ENCODE measurements at places on chromosomes 2 and 18. TPM values are rescaled to one million over a fixed set of nuclear protein-coding genes. Genes with fewer than 3 reads are reported as not detected.
A peak's percentile ranks its signal among the peaks of the same experiment; 100 is the strongest.

- DNase-seq: no peak
These were observed 653.4 kb upstream of the FSHR start for GRCh38 chr2:49807689-49808088.

DNA sequence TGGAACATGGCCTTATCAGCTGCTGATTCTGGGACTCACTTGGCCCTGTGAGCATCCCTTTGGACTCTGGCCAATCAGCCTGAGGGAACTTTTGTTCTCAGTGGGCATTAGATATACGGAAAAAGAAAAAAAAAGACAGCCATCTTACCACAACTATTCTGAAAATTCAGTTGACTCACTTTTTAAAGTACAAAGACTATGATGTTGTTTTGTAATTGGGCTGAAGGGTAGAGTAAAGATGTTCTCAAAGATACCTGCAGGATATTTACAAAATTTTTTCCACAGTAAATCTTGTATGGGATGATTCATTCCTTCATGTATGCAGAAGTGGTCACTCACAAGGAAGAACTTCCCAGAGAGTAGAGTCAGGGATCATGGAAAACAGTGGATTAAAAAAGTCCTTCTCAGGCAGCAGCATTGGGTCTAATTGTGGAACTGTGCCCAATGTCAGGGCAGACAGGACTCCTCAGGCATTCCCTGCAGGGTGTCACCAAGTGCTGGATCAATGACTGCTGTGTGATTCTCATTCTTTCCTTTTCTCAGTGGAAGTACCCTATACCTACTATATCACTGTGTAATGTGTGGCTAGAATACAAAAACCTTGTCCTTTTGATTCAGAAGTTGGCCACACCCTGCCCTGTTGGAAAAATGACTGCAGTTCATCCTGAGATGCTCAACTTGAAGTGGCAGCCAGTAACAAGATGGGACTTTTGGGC lies 35.4 kb downstream of the SULT1C4 start:
- DNase-seq: peak; percentile 87

DTNA gene
- 32.9 TPM for total RNA-seq

- no peak for DNase-seq
These were observed 127.6 kb downstream of the ALPK2 start for GRCh38 chr18:58501066-58501896.

GRCh38 chr2:236744281-236744705 lies 174.7 kb downstream of the ACKR3 start:
- DNase-seq: peak; percentile 99

DNA sequence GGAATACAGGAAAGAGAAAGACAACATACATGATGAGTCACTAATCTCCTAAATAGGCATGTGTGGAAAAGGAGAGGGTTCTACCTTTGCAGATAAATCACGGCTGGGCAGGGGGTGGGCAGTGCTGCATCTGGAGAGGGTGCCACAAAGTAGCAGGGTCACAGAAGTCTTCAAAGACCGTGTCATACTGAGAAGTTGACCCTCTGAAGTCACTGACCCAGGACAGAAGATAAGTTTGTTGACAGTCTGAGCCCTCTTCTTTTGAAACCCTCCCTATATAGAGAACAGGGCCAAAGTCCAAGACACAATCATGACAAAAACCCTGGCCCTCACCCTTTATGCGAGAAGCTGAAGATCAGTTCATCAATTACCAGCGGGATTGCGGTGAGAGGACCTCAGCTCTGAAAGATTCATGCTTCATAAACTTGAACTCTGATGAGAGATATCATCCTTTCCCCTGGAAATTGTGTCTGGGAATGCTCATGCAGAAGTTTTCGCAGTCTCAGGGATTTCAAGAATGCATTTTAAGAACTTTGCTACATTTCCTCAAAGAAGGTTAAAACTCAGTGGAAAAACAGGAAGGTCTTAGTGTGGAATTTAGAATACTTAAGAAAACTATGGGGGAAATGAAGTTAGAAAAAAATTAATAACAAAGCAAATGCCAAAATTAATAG lies 129.5 kb downstream of the FAM124B start:
- DNase-seq: no peak

DNA sequence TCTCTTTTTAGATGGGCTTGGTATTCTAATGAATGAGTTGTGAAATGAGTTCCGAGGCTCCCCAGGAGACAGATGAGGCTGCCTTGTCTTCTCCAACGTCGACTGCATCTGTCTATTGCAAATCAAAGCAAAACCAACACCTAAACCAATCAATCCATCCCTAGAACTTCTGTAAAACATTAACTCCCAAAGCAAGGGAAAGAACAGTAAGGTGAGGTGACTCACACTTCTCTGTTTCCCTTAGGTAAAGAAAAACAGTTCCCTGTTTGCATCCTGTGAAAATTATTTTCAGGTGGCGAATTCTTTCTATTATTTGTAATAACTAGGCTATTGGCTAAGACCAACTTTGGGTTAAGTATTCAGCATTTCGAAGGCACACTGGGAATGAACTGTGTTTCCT lies 249.4 kb downstream of the EPHA4 start:
- DNase-seq: no peak

DNA sequence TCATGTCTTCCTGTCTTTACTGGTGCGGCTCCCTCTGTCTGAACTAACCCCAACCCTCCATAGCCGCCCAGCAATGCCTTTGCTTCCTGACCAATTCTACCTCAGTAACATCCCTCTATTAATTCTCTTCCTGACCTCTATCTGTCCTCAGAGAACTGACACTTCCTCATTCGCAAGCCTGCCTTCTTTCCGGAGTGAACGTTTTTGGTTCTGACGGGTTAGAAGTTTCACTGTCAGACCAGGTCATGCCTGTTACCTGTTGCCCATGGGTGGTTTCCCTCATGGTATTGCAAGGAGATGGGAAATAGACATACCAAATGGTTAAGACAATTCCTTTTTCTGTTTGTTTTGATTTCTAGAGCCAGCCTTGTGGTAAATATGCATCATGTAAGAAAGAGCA lies 453.4 kb upstream of the SLC14A2 start:
- DNase-seq: no peak

DNA sequence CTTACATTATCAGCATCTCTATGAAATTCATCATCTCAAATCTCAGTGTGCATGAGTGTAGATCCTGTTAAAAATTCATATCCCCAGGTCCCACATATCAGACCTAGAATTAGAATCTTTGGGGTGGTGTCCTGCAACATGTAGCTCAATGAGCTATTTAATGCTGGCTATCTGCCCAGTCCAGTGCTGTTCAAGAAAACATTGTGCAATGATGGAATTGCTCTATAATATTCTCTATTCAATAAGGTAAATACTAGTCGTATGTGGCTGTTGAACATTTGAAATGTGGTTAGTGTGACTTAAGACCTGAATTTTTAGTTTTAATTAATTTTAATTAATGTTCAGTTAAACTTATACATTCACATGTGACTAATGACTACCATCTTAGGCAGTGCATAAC lies 127.4 kb downstream of the NOL4 start:
- DNase-seq: no peak

DNA sequence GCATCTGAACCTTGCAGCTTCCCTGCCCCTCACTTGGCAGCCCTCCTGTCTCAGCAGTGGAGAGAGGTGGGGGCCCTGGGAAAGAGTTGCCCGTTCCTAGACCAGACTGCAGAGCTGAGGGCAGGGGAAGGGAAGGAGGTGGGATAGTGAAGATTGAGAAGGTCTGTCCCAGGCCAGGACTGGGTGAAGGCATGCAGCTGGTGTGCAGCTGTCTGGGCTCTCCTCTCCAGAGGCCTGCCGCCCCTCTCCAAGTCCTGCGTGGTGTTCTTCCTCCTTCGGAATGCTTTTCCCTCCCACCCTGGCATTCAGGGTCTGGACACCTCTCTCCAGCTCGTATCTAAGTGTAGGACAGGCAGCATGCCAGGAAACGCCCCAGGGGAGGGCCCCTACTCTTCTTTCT lies 323.5 kb downstream of the CELF4 start:
- DNase-seq: no peak

PAIP2B gene
- 1.7 TPM for total RNA-seq

GRCh38 chr2:171793691-171794678 lies 100.1 kb downstream of the SLC25A12 start:
- DNase-seq: peak; percentile 43

GRCh38 chr18:61085761-61086160 lies 247.5 kb upstream of the CDH20 start:
- DNase-seq: no peak
